Caudate nucleus (tissue), 63 donors: ENCODE measurements at places on chromosomes 12 and 14.

GRCh38 chr12:11840366-11840765, 190.9 kb downstream of the ETV6 start:
- no peak for DNase-seq

DNA sequence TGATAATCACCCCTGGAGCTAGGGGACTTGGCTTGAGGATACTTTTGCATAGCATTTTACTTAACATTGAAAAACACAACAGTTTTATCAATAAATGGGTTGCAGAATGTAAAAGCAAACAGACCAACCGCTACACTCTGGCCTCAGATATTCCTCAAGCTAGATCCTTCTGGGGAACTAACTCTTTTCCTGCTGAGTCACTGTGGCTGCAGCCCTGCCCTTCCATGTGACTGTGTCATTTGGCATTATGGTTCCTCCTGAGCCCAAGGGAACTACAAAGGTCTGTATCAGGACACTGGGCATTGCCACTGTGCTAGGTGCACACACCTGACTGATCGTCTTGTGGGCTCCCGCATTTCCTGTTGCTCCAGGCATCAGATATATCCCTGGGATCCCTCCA, 56.6 kb downstream of the TTC9 start:
- DNase-seq, result no peak

- DNase-seq, result no peak
Observed at GRCh38 chr12:22283508-22283907, 51.0 kb downstream of the ST8SIA1 start.

DNA sequence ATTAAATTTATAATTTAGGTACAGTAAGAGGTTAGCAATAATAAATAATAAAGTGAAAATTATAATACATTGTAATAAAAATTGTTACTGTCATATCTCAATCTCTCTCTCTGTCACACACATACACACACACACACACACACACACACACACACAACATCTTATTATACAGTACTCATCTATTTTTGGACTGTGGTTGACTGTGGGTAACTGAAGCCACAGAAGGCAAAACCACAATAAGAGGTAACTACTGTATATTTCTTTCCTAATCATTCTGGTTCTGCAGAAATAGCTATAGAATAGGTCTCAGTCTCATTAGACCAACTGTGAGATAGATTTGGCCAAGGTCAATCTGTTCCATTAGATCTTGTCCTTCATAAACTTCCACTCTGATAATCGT, 33.1 kb upstream of the PTPRO start:
- DNase-seq, result no peak

DNA sequence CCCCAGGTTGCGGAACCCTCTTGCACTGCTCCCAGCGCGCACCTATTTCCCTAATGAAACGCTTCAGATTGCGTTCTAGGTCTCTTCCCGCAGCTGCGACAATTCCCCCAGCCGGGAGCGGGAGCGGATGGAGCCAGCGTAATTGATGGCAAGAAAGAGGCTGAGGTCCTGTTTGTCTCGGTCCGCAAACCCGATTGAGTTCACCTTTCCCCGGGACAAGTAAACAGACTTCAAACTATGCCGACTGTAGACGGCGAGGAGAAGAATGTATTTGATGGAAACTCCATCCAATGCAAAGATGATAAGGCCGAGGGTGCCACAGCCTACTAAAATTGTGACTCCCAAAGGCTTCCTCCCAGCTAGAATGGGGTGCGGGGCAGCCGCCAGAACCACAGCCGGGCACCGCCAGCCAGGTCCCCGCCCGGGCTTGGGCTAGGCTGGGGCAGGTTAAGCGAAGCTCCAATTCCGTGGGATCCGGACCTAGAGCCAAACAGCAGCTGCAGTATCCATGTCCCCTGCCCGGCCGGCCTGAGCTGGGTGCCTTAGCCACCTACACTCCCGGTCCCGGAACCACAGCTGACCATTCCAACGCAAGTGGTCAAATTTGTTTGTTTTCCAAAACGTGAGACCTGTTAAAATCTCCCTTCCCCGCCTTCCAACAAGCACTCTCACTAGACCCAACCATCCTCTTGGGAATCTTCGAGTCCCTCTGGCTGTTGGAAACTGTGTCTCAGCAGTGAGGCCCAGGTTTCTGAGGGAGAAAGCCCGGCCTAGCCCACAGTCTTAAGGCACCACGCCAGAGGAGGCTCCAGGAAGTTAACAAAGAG, 5.5 kb downstream of the NKX2-1 start:
- no peak for DNase-seq

GRCh38 chr12:122793685-122794106, 19.3 kb downstream of the CCDC62 start:
- DNase-seq, result no peak

DNA sequence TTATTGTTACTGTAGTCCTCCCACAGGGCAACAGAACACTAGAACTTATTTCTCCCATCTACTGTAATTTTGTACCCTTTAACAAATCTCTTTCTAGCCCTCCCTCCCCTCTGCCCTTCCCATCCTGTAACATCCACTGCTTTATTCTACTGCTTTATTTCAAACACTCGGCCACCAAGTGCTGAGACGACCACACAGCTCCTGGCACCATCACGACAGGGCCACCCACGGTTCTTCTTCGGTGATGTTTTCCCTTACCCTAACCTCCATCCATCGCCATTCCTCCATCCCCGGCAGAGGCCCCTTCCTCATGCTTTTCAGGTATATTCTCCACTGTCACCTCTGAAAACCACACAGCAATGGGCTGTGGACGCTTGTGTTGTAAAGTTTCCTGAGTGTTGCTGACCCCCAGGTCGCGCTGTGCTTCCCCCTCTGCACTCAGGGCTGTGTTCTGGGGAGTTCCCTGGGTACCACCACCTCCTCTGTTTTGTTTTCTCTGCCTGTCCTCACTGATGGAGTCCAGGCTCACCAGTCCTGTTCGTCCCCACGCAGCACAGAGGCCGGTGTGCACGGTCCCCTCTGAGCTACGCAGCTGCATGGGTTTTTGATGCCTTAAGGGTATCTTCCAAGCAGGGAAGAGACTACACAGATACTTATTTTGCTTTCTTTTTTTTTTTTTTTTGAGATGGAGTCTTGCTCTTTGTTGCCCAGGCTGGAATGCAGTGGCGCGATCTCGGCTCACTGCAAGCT, 207.2 kb upstream of the TMEM132C start:
- DNase-seq, result no peak

- no peak for DNase-seq
Observed at GRCh38 chr12:1542599-1542998, 51.8 kb downstream of the FBXL14 start.

GRCh38 chr14:55603401-55603953, 23.5 kb downstream of the KTN1 start:
- DNase-seq, result no peak

- DNase-seq, result no peak
Observed at GRCh38 chr14:31550589-31550988, 10.6 kb upstream of the NUBPL start.

DNA sequence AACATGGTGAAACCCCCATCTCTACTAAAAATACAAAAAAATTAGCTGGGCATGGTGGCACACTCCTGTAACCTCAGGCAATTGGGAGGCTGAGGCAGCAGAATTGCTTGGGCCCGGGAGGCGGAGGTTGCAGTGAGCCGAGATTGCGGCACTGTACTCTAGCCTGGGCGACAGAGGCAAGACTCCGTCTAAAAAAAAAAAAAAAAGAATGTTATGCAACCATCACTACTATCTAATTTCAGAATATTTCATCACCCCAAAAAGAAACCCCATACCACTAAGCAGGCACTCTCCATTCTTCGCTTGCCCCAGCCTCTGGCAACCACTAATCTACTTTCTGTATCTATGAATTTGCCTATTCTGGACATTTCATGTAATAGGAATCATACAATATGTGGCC, 68.8 kb upstream of the AMN start:
- no peak for DNase-seq

- no peak for DNase-seq
Observed at GRCh38 chr14:36517242-36518030, 2.6 kb downstream of the NKX2-1 start.

- DNase-seq, result no peak
Observed at GRCh38 chr12:5771756-5772155, 173.3 kb downstream of the ANO2 start.

- no peak for DNase-seq
Observed at GRCh38 chr12:1662761-1663439, 28.0 kb upstream of the ADIPOR2 start.

GRCh38 chr14:32254952-32255679, 52.0 kb upstream of the RNU6-8 start:
- peak; percentile 32 for DNase-seq

DNA sequence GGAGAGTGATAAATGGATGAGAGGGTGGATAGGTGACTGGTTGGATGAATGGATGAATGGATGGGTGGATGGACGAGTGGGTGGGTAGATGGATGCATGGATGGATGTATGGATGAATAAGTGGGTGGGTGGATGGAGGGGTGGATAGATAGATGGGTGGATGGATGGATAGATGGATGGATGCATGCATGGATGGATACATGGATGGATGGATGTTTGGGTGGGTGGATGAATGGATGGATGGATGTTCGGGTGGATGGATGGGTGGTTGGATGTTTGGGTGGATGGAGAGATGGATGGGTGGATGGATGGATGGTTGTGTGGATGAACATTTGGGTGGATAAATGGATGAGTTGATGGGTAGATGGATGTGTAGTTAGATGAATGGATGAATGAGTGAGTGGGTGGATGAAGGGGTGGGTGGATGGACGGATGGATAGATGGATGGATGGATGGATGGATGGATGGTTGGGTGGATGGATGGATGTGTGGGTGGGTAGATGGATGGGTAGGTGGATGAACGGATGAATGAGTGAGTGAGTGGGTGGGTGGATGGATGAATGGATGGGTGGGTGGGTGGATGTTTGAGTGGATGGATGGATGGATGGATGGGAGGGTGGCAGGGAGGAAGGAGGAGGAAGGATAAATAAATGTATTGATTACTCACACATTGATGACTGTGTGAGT, 9.7 kb upstream of the TMEM179 start:
- DNase-seq, result no peak

GRCh38 chr14:32259368-32260013, 56.4 kb upstream of the RNU6-8 start:
- no peak for DNase-seq

DNA sequence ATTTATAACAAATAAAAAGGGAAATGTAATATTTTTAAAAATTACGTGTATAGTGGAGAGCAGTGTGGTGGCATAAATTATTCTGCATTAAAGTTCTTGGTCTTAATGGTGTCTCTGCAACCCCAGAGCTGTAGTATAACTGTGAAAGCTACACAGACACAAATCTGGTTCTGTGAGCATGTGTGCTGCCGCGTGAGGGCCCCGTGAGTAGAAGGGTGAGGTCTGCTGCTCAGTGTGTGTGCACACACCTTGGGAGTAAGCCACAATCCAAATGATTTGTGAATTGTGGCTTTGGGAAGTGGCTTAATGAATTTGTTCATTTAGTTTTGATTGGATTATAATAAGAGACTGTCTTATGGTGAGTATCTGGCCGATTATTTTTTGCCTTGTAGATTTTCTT, 16.8 kb downstream of the PELI2 start:
- no peak for DNase-seq

GRCh38 chr14:24036169-24036962, 15.4 kb upstream of the CARMIL3 start:
- peak; percentile 75 for DNase-seq

DNA sequence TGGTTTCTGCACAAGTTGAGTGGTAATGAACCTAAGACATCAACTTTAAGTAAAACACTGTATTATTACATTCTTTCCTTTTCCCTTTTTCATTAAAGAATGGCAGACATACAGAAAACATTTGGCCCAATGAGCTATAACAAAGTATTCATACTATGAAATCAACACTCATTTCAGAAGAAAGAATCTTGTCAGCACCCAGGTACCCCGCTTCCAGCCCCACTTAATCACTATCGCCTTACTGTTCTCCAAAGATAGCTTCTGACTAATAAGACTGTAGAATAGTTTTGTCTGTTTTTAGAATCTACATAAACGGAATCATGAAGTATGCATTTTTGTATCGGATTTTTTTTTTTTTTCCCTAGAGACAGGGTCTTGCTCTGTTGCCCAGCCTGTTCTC, 9.5 kb downstream of the CNTN1 start:
- no peak for DNase-seq

DNA sequence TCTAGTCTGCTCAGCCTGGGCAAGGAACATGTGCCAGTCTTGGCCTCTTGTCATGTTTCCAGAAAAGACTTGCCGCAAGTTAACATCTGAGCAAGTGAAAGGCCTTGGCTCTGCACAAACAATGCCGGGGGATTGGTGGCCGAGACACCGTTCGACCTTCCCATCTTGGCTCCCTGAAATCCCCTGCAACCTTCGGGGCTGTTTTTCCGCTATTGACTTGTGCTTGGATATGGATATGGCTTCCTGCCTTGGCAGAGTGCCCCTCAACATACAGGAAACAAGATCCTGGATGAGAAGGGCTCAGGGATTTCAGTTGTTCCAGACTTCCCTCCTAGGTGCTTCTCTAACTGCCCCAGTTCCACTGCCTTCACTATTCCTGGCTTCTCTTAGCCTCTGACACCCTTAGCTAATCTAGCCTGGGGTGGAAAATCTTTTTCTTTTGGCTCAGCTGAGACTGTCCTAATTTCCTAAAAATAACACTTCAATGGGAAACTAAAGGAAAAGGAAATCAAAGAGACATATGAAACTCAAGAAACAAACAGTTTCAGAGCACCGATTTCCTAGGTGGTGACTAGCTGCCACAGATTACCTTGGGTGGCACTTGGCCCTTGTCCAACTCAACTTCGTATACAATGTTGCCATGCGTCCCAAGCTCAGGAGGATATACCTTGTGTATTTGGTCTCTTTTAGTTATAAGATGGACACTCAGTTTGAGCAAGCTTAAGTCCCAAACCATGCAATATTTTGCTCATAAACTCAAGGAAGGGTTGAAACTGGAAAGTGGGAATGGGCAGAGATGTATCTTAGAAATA, 33.9 kb downstream of the RDH12 start:
- DNase-seq, result no peak

DNA sequence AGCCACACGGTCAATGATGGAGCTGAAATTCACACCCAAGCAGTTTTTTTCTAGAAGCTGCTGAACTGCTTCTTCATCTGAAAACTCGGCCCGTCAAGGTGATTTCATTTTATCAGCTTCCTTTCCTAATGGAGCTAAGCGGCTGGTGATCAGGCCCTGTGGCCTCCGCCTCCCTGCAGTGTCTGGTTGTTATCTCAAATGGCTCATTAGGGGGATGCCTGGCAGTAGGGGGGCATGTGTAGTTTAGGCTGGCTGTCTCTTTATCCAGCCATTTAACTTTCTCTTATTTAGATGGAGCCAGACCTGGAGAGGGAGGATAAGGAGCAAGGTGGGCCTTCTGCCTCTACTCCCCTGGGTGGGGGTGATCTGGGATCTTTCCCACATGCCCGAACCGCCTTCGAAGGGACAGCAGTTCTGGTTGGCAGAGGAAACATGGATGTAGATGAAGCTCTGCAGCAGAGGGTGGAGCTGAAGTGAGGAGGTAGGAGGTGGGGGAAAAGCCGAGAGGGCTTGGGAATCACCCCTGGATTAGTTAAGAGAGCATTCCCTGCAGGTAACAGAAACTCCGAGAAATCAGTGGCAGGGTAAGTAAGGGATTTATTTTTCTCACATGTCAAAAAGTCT, 64.4 kb downstream of the TGFB3 start:
- DNase-seq, result no peak

- DNase-seq, result no peak
Observed at GRCh38 chr14:54686219-54686870, 119.4 kb downstream of the SAMD4A start.
